ENCODE measurements at places on chromosomes 7 and 10.
A peak's percentile ranks its signal among the peaks of the same experiment; 100 is the strongest.

GRCh38 chr10:76552091-76552873, 1085.3 kb downstream of the KCNMA1 start:
- DNase-seq: no peak

DNA sequence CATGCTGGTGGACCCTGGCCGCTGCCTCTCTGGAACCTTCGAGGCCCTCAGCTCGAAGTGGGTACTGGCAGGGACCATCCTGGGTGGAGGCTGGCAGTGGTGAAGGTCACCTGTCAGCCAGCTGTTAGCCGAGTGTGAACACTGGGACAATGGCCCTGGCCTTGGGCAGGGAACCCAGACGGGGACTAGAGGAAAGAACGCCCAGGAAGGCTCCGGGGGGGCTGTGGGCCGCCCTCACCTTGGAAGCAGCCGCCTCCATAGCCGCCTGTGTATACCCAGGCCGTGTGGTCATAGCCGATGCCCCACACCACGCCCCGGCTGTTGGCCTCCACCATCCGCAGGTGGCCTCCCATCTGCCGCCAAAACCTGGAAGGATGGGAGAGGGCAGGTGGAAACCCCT, 17.6 kb downstream of the BHLHA15 start:
- no peak for DNase-seq

- DNase-seq: no peak
Observed at GRCh38 chr7:87159538-87159937, 7.3 kb downstream of the DMTF1 start.

GRCh38 chr7:107996072-107996882, 6.7 kb downstream of the LAMB1 start:
- DNase-seq: no peak

GRCh38 chr7:132504852-132505251, 71.4 kb downstream of the PLXNA4 start:
- no peak for DNase-seq

GRCh38 chr7:100808354-100808875, 18.9 kb downstream of the EPHB4 start:
- DNase-seq: no peak

- DNase-seq: no peak
Observed at GRCh38 chr10:80199828-80200227, 5.5 kb downstream of the ANXA11 start.

- DNase-seq: no peak
Observed at GRCh38 chr10:73968098-73968521, 29.8 kb upstream of the VCL start.

DNA sequence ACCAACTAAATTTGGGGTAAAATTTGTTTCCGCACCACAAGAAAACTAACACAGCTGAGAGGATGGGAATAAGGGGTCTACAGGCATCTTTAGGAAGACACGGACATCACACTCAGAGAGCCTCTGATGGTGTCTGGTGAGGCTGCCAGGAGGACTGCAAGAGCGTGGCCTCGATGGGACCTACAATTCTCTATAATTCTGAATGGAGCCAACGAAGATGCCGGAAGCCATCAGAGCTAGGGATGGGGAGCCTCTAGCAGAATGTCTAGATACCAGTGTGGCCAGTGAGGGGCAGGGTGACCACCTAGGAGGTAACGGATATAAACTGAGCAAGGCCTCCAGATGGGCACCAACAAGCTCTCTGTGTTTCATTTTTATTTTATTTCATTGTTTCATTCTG, 7.5 kb downstream of the GRID1 start:
- no peak for DNase-seq

- no peak for DNase-seq
Observed at GRCh38 chr7:859359-860030, 16.9 kb upstream of the GET4 start.

GRCh38 chr10:96672481-96673175, 47.7 kb downstream of the PIK3AP1 start:
- no peak for DNase-seq

DNA sequence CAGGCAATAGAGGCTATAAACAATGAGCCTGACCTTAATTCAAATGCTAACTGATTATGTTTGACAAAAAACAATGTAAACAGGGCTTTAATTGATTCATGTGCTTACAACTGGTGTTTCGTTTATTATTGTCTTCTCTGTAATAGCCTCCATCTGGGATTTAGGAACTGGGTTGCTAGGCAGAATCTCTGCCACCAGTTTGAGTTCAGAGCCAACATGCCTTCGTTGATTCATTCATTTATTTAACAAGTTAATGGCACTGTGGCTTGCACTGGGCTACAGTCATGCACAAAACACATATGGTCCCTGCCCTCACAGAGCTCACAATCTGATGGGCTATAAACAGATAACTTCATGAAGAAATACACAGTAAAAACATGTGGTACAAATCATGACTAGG, 19.6 kb upstream of the CDHR3 start:
- DNase-seq: no peak

- no peak for DNase-seq
Observed at GRCh38 chr7:106018566-106019469, 55.8 kb downstream of the CDHR3 start.

DNA sequence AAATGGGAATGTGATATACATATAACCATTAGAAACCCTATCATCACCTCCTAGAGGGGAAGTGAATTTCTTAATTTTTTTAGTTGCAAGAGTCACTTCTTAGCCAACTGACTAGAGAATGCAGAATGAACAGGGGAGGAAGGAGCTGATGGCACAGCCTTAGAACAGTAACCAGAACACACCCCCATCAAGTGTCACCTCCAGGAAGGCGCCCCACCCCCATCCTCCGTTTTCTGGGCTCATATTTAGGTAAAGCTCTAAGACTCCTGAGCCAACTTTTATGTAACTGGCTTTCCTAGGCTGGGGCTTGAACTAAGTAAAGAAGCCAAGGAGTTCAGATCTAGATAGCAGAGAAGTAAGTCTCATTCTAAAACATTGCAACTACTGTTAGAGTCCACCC, 54.0 kb downstream of the COL17A1 start:
- no peak for DNase-seq

DNA sequence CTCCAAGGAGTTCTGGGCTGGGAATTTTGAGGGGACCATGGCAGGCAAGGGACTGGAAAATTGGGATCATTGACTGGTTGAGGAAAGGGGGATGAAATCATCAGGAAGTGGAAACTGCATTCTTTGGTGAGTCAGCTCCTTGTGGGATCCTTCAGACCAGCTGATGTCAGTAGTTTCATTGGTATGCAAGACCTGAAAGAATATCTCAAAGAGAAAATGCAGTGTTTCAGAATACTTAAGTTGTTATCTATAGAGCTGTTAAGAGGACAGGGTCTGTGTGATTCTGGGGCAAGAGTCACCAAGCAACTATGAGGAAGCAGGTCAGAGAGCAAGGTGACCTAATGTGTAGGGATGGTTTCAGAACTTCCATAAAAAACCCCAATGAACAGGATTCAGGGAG, 595.9 kb upstream of the AUTS2 start:
- no peak for DNase-seq

GRCh38 chr7:157932498-157933218, 595.9 kb downstream of the DNAJB6 start:
- no peak for DNase-seq

DNA sequence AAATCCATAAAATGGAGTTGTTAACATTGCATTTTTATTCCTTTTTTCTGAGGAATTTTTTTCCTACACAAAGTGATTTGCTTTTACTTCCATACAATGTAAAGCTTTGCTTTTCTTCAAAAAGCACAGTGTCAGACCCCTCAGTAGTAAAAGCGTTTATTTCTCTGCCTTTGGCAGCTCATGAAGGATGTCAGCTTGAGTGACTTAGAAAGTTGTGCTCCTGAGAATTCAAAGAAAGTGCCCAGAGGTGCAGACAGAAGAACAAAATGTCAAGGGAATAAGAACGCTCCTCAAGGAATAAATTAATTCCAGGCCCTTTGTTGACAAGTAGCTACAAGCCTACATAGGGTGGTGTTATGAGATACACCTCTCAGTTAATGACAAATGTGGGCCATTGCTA, 369.3 kb upstream of the ADARB2 start:
- no peak for DNase-seq

- DNase-seq: no peak
Observed at GRCh38 chr7:96997512-96998032, 7.8 kb upstream of the DLX6 start.

DNA sequence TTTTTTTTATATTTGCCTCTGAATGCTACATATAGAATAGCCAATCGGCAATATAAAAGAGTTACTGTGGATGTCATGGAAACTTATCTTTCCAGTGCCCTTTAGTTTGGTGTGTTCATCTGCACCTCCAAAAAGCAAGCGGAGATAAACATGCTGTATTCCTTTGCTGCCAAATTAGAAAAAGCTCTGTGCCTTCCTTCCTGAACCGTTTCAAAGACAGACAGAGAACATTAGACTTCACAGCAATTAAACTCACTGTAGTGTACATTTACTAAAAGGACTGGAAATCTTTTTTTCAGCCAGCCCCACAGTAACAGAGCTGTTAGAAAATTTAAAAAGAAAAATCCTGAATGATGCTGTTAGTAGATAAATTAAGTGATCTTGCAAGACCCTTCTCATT, 707.5 kb downstream of the LRMDA start:
- DNase-seq: no peak

DNA sequence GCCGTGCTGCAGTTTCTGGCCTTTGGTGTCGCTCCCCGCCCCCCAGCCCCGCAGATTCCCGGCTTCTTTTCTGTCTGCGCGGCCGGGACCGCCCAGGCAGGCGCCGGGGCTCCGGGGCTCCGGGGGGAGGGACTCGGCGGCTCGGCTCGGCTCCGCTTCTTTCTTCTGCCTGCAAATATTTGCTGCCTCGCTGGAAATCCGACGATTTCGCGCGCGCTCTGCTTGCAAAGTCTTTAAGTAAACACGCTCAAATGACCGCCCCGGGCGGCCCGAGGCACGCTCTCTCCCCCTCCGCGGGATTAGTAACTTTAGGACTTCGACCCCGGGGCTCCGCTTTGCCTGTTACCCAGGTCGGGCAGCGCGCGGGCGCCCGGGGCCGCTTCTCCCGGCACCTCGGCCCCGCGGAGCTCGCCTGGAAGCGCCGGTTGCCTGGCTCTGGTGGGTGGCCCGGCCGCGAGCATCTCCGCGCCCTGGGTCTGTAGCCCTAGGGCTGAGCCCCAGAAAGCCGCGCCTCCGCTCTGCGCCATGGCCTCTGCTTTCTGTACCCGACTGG, 3.9 kb upstream of the GATA3 start:
- no peak for DNase-seq

GRCh38 chr10:77978360-77978759, 51.0 kb downstream of the POLR3A start:
- no peak for DNase-seq

DNA sequence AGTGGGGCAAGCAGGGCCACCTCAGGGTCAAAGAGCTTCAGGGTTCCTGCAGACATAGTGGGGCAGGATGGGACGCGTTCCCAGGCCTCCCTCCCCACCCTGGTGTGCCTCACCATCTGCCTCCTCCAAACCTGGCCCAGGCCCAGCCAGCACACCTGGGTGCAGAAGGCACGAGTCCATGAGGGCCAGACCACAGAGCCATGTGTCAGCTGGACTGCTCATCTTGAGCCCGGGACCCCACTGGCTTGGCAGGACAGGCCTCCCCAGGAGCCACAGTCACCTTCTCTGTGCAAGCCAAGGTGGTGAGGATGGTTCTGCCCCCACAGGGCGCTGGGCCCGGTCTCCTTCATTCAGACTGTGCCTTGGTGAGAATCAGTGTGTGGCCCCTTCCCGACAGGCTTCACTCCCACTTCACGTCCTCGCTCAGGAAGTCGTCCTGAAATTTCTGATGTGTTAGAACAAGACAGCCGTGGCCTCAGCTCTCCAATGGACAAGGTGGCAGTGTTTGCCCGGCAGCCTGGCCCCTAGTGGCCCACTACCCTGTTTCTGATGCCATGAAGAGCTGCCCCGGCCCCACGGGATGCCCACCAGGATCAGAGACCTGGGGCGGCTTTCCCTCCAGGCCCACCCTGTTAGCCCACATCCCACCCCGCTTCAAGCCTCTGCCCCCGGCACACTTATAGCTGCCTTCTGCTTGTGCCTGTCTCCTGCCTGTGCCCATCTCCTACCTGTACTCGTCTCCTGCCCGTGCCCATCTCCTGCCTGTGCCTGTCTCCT, 59.6 kb upstream of the EBF3 start:
- no peak for DNase-seq

DNA sequence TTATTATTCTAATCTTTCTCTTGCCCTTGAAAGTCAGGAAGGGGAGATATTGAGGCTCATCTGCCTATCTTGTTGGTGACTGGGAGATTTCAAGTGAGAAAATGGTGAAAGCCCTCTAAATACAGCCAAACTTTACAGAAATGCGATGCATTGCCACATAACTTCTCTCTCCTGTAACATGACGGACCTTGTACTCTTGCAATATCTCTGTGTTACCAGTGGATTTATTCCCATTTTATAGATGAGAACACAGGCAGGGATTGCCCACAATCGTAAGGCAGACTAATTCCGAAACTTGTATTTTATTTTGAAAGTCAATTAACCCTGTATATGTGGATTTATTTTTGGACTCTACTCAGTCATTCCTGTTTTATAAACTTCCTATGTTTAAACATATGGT, 57.3 kb upstream of the MPP7 start:
- no peak for DNase-seq

DNA sequence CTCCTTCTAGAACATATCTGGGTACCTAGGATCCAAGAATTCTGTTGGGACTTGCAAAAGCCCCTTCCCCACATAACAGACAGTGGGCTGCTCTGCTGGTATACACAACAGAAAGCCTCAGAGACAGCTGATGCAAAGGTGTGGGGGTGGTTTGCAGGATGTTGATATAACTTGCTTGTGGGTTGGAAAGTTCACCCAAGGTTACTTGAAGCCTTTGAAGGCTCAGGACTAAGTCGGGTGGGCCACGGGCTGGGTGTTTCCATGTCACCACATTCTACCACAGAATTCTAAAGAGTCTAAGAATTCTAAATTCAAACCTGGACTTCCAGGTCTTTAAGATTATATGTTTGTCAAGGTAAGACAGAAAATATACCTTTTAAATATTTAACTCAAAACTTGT, 7.4 kb upstream of the NRCAM start:
- DNase-seq: no peak

DNA sequence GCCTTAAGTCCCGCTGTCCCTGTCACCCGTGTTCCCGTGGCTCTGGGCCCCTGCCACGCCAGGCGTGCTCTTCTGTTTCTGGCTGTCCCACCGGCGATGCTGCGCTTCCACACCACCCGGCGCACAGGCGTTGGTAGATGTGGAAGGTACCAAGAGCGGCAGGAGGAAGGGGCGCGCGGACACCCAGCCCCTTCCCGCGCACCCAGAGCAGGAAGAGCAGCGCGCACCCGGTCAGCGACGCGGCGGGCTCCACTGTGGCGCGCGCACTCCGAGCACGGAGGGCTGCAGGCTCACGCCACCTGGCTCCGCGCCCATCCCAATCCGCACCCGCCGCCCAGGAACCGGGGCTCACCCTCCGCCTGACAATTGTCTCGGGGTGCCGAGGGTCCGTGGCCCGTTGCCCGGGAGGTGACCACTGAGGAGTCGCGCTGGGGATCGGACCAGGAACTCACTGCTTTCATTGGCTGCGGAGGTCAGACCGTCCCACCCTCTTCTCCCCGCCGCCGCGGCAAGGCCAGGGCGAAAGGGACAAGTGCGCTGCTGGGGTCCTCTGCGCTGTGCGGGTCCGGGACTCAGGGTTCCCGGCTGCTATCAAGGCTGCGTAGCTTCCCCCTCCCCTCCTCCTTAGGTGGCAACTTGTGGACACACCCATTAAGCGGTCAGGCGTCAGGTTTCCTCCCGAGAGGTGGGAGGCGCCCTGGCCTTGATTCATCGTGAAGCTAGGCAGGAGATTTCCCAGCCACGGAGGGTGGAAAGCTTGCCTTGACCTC, 121.6 kb upstream of the ZNF92 start:
- peak; percentile 52 for DNase-seq
